Stimulated activated CD8-positive, alpha-beta memory T cell treated with anti-CD3 and anti-CD28 coated beads, Interleukin-4, amount 100 ng/mL, for 24 hours (primary cell): ENCODE measurements at places on chromosomes 4 and X.

DNA sequence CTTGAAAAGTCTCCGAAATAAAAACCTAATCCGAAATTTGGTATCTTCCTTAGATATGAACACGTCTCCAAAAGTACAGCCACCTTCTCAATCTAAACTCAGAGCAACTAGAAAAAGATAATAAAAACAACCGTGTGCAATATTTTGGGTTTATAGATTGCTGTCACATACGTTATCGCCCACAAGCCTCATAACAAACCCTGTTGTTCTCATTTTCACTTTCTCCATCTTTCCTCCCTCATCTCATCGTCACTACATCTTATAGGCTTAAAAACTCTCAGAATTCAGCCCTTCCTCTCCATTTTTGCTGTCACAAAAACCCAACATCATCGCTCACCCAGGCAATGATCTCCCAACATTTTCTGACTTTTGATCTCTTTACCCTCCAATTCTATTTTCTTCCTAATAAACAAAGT lies 448 bp upstream of the SCFD2 start:
- no peak for DNase-seq

GRCh38 chrX:9682456-9682855 lies 83.2 kb downstream of the GPR143 start:
- DNase-seq = no peak

DNA sequence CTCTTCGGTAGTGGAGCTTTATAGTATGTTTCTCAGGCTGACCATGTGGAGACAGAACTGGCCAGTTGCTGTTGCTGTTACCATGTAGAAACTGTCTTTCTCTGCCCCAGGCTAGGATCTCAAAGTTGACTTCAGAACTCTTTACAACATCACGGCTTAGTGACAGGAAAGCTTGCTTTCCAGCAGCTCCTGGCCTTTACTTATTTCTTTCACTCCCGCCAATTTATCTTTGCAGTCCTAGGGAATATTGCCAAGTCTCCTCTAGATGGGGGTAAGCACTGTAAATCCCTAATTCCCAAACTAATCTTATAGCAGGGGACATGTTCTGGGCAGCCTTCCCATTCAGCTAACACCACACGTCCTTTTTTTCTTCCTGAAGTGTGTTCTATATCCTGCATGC lies 631.6 kb downstream of the SPRY1 start:
- no peak for DNase-seq

- no peak for DNase-seq
Measured at GRCh38 chr4:82044141-82044993, 329.4 kb downstream of the HNRNPD start.

GRCh38 chr4:7964890-7965662 lies 25.4 kb upstream of the AFAP1 start:
- DNase-seq = no peak

DNA sequence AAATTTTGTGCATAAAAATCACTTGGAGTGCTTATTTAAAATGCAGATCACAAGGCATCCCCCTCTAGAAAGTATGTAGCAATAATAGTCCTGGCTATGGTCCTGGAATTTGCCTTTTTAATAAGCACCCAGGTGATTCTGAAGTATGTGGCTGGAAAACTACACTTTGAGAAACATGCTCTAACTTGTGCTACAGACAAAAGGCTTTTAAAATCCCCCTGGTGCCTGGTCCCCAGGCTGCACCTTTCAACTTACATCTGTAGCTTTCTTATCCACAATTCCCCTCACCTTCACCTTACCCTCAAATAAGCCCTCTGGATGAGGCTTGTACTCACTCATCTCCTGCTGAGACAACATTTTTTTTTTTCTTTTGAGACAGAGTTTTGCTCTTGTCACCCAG lies 21.1 kb downstream of the ART3 start:
- no peak for DNase-seq

GRCh38 chr4:82998898-82999297 lies 11.7 kb downstream of the LIN54 start:
- no peak for DNase-seq
